ENCODE measurements at places on chromosomes 12 and 14.

- peak; percentile 85 for DNase-seq
These were observed 3.0 kb downstream of the GZMB start for GRCh38 chr14:24630872-24631477.

GRCh38 chr12:5012337-5012736 is 31.3 kb upstream of the KCNA5 start:
- no peak for DNase-seq

- DNase-seq = no peak
These were observed 3.3 kb downstream of the COL2A1 start for GRCh38 chr12:48000878-48001504.

- no peak for DNase-seq
These were observed 18.1 kb downstream of the MEG3 start for GRCh38 chr14:100844082-100844408.

- DNase-seq = no peak
These were observed 49.2 kb downstream of the TESPA1 start for GRCh38 chr12:54935235-54935951.

DNA sequence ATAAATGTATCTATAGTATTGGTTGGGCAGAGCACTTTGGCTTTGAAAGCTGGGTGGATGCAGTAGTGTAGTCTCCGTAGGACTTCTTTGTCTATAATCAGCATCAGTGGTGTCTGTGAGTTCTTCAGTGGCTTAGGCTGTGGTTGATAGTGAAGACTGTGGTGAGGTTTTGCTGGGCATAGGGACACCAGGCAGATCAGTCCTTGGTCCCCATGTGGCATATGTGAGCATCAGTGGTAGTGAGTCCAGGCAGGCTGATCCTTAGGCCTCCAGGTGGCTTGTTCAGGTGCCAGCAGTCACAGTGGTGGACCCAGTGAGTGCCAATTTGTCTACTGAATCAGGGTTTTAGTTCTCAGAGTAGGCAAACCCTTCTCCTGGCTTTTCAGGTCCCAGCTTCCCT is 70.4 kb downstream of the CAND1 start:
- DNase-seq = no peak

Data from NCI-H2081 (cell line).